GOT3 (cell line): ENCODE measurements at places on chromosomes 16 and 17.

DNA sequence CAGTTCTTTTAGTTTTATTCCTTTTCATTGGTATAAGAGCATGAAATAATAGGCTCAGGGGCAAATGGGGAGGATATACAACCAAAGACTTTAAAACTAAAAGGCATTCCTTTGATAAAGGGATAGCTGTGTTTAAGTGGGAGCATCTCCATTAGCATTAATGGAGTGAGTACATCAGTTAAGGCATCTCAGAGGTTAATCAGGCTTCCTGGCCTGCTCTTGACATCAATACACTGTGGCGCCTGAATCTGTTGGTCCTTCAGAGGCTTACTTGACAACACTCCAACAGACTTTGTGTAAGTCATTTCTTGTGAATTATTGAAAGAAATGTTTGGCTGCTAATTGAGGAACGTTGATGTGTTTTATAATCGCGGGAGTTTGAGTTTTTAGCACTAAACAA lies 230.7 kb downstream of the BCAS3 start:
- no peak for DNase-seq

- no peak for DNase-seq
Measured at GRCh38 chr17:323181-323580, 29.4 kb downstream of the RPH3AL start.

DNA sequence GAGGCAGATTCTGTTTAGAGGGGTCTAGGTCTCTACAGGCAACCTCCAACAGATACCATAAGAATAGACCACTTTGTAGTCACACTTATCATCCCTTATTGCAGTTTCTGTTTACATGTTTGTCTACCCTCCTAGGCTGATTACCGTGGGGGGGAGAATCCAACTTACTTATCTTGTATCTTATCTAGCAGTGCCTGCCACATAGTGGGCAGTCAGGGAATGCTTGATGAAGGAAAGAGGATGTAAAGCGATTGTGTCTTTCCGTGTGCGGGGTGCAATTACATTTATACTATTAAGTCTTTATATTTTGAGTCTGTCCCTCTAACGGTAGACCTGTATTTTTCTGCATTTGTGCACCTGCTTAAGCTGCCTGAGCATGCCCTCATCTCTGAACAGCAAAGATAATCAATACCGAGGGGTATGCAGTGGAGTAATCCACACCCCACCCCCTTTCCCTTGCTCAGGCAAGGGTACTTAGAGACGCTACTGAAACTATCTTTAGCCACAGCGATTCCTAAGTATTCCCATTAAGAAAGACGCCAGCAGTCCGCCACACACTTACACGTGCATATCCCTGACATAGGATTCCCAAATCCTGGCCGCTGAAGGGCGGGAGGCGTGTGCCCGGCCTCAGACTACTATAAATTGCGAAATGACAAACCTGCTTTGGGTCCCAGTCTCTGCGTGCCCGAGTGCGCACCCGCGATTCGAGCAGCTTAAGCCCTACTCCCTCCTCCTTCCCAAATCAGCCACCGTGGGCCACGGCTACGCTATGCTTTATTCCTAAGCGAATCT lies 635 bp upstream of the AATF start:
- DNase-seq, result no peak

GRCh38 chr17:36070427-36070826 lies 6.4 kb downstream of the CCL18 start:
- DNase-seq, result no peak

DNA sequence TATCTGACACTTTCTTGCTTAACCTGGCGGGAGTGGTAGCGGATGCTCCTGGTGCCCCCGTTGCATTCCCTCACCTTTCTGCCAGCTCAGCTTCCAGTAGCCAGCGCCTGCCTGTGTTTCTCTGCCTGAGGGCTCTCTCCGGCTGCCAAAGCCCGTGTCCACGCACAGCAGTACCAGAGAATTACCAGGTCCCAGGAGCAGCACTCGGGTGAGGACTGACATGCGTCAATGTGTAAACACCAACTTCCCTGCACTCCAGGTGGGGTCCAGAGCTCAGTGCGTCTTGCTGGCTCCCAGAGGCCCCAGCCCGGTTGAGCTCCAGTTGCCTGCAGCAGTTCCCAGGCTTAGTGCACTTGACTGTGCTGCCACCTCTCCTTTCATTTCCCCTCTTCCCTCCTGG lies 54.8 kb downstream of the CDH13 start:
- no peak for DNase-seq

DNA sequence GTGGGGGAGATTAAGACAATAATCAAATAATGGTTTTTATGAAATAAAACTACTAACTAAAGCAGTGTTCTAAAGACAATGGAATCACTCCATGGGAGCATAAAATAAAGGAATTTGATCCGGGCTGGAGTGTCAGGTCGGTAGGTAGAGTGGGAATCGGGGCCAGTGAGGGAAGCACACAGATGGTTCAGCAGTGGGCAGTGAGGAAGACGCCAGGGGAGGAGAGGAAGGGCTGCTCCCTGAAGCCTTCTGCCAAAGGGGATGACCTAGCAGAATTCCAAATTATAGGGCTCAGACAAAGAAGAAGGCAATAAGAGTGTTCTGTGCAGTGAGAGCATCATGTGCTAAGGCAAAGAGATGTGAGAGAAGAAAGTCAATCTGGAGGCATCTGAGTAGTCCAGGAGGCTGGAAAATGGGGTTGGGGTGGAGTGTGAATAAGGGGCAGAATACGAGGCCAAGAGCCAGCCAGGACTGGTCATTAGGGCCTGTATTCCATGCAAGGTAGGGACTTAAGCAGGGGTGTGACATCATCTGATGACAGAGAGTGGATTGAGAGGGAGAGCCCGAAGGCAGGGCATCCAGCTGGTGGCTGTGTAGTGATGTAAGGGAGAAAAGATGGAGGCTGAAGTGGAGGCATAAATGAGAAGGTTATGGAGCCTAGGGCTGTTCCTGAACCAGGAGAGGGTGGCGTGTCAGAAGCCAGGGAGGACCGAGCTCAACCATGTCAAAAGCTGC lies 137.6 kb downstream of the COPRS start:
- no peak for DNase-seq

- DNase-seq, result no peak
Measured at GRCh38 chr17:80030730-80031410, 4.8 kb downstream of the TBC1D16 start.

DNA sequence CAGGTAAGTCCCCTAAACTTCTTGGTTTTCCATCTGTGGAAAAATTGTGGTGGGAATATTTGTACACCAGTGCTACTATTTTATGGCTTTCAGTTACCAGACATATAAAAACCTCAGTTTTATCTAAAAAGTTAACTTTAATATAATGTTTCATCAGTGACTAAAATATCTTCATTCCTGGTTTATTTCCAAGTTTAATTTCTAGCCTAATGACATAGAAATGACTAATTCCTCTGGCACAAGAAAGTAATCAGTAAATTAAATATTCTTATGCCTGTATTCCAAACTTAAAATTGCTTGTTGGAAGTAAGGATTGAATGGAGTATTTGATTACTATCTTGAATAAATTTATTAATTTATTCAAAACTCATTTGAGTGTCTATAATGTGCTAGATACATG lies 757.0 kb downstream of the CDH11 start:
- DNase-seq, result no peak

DNA sequence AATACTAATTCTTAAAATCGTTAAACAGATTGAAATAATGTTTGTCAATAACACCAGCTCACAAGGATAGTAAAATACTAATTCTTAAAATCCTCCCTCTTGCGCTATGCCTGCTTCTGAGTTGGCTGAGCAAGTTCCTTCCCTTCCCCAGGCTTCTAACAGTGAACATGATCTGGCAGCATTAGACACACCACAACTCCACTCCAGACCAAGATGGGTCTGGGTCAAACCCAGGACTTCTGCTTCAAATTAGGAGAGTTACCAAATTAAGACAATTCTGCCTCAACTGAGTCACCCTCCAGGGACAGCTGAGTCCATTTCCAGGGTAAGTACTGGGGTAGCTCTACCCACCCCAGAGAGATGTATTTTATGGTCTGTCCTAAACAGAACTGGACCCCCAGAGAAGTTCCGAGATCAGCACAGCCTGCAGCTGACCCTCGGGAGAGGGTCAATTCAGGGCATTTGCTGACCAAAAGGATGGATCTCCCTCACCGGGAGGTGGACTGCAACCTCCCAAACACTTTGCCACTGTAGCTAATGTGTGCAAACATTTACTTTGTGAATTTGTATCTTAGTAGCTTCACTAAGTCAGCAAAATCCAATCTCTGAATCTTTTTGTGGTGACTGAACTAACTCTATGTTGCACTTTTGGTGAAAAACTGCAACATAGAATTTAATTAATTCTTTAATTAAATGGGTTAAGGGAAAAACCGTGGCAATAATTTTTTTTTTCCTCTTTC lies 48.8 kb downstream of the ADCY9 start:
- DNase-seq, result no peak

DNA sequence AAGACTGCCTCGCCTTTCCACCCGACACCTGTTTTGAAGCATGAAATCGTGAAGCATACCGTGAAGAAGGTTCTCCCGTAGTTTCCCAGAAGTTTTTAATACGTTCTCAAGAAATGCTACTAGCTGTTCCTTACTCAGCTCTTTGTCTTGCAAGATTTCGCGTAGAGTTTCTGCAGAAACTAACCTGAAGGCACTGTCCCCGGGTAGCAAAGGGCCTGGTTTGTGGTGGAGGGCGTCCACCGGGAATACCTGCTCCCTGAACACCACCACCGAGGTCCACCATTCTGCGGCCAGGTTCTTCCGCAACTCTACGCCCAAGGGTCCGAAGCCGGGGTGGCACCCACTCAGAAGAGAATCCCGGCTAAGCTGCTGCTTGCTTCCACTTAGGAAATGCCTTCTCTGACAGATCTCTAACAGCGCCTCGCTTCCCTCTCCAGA lies 487 bp downstream of the POLG2 start:
- no peak for DNase-seq
